ENCODE measurements at places on chromosomes 1 and 21.

DNA sequence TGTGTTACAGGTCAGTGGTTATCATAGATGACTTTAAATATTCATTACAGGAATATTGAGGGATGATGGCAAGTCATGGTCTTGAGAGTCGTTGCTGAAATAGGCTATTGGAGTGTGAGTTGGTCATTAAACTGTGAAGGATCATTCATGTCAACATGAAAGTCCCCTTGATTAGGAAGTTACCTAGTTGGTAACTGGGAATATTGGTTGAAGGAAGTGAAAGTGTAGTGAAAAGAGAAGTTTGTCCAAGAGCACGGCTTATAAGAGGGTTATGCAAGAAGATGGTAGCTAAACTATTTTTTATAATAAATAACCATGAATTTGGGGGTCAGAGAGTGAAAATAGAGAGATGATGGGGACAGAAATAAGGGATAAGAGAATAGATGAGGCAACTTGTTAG lies 16.9 kb downstream of the CRB1 start:
- no peak for DNase-seq

- no peak for DNase-seq
Measured at GRCh38 chr21:36478207-36478701, 1.7 kb downstream of the CLDN14 start.

DNA sequence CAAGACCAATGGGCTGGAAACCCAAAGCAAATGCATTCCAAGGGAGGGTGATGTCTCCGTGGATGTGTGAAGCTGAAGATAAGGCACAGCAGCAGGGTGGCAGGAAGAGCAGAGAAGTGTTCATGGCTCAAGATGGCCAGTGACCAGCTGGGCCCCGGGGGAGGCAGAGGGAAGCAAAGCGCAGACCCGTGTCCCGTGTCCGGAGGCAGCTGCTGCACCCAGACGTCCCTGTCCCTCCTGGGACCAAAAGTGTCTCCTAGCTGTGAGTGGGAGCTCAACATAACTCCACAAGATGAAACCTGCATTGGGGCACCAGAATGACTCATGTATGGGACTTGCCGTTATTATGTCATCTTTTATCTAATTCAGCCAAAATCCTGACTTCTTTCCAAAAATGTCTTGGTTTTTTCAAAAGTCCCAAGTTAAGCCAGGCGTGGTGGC lies 118.2 kb downstream of the RIPK4 start:
- DNase-seq = no peak

- no peak for DNase-seq
Measured at GRCh38 chr1:45326627-45327623, at the start of gene HPDL. HPDL (plus strand) TSS chr1:45326895; CDS start chr1:45327149, 254 bp downstream.

DNA sequence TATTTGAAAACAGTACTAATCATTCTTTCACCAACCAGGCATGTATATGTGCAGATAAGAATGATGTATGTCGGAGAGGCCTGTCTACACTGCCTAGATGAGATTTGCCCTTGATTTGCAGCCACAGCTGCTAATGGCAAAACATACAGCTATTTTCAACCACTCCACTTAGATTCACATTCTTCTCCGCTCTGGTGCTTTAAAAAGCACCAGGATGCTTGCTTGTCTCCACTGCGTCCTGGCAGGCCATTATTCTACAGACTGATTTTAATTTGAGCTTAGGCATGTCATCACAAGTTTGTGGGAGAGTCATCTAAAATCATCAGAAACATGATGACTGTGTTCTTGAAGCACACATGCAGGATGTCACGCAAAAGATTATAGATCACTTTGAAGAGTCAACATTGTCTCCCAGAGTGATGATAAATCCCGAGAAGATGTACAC lies 119.0 kb upstream of the NRIP1 start:
- DNase-seq = no peak

DNA sequence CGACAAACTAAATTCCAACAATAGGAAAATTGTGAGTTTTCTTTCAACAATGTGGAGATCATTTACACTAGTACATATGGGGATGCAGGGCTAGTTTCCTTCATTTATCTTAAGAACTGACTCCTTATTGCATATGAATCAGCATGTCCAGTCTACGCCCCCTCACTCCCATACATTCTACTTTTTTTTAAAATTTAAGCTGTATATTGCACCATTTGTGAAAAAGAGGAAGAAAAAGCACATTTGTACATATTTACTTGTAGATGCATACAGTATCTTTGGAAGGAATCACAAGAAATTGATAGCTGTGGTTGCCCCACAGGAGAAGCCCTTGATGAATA lies 15.9 kb downstream of the VPS26C start:
- no peak for DNase-seq

GRCh38 chr1:119139403-119139802 lies 1.1 kb downstream of the WARS2 start:
- DNase-seq = no peak

- DNase-seq = no peak
Measured at GRCh38 chr1:116951200-116951935, 41.7 kb downstream of the PTGFRN start.

GRCh38 chr1:104189207-104189606 lies 439.5 kb downstream of the AMY1C start:
- no peak for DNase-seq

GRCh38 chr1:17192394-17193221 lies 12.3 kb upstream of the PADI1 start:
- no peak for DNase-seq

DNA sequence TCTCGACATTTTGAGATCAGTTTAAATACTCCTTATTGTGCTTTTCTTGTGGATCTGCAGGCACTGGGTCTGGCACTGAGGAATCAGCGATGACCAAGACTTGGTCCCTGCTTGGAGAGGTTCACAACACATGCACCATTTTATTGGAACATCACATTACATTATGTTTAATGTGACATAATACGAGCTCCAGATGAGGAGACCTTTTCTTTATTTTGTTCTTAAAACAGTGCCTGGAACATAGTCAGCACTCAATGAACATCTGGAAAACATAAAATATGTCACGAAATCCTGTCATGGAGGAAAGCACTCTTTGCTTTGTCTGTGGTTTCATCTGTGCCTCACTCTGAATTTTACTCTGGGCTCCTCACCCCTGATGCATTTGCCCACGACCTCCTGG lies 110.7 kb downstream of the ST6GALNAC3 start:
- DNase-seq = no peak

DNA sequence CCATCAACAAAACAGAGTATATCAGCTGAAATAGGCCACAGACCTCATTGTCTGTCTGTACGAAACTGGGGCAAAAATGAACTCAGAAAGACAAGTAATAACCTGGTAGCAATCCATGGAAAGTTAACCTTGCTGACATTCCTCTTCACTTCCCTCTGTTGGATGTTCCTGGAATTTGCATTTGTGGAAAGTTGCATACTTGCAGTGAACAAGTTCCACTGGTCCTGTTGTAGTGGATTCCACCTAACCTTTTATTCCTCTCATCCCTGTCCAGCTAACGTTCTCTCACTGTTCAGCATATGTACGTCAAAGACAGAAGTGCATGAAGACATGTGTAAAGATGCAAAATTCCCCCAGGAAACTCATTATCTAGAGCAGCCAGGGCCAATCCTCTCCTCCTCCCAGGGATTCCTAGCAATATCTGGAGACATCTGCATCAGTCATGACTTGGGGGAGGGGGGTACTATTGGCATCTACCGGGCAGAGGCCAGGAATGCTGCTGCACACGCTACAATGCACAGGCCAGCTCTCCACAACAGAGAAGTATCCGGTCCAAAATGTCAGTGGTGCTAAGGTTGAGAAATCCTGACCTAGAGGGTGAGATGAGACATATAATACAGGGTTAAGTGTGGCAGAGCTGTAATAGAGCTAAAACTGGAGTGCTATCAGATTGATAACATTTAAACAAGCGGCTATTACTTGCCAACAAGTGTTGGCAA lies 8.2 kb downstream of the LPAR3 start:
- no peak for DNase-seq

DNA sequence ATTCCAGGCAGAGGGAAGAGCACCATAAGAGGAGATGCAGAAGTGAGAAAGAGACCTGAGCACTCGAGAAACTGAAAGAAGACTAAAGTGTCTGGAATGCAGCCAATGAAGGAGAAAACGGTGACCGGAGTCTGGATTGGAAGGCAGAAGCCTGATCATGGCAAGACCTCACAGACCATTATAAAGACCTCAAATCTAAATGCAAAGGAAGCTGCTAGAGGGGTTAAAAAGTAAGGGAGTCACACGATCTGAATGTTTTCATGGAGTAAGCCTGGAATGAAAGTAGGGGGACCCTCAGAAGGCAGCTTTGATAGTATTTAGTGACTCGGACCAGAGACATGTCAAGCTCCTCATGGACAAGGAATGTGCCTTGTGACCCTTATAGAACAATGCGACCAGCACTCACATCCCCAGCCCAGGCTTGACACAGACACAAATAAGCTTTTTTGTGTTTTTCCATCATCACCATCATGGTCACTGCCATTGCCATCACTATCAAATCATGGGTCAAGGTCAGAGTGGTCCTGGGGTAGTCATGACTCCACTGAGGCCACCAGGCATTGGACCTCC lies 183.6 kb downstream of the SEC16B start:
- no peak for DNase-seq

DNA sequence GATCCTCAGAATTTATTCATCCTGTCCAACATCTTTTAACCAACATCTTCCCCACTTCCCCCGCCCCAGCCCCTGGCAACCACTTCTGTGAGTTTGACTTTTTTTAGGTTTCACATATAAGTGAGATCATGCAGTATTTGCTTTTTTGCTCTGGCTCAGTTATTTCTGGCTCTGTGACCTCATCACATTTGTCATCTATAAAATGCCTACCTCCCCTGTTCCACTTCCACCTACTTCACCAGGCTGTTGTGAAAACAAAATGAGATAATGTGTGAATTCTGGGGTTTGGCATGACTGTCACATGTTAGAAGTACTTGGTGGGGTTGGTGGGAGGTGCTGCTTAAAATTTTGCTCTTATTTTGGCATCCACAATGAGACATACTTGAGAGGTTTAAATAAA lies 18.4 kb downstream of the HHAT start:
- DNase-seq = no peak

DNA sequence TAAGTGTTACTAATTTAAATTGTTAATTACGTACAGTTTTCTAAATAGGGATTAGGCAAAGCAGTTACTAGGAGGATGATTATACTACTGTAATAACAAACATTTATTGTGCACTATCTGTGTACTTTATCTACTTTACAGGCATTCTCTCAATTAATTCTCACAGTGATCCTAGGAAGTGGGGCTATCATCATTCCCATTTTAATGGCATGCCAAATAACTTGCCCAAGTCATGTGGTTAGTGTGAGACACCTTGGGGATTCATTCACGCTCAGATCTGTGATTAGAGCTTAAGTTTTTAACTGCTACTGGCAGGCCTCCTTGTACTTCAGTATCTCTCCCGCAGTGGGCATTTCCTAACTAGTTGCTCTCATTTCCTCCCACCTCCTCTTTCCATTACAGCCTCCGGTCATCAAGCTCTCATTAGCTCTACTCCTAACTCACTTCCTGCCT lies 11.5 kb downstream of the PHLDA3 start:
- no peak for DNase-seq

DNA sequence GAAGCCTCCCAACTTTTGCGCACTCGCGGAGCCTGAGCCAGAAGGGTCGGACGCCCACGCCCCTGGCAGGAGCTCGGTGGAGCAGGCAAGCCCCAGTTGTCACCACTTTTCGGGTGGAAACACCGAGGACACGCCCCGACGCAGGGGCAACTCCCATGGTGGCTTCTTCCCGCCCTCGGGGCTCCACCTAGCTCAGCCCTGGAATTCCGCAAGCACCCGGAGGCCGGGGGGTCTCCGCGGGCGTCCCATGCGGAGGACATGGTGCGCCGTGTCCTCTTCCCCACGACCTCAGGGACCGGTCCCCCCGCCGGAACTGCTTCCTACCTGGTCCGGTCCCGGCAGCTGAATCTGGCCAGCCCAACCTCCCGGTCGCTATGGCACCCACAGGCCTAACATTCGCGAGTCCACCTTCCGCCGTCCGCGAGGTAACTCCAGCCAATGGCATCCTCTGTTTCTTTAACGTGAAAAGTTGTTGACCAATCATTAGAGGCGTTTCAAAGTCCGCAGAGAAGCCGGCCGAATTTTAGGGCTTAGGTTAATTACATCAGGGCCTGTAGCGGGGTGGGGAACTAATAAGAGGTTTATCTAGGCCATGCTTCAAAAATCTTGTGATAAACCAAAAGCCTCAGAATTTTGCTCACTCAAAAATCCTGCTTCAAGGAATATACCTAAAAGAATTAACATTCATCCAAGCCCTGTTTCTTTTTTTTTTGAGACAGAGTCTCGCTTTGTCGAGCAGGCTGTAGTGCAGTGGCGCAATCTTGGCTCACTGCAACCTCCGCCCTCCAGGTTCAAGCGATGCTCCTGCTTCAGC lies at the start of gene STPG1:
Gene STPG1 (minus strand): TSS at position 433 of the 814 bp plus-strand sequence. CDS start 12,394 bp downstream, outside the sequence.
- peak; percentile 90 for DNase-seq

- peak; percentile 84 for DNase-seq
Measured at GRCh38 chr1:201468844-201469644, at the start of gene PHLDA3. PHLDA3 (minus strand) TSS chr1:201469188; CDS start chr1:201468786, 402 bp downstream.

DNA sequence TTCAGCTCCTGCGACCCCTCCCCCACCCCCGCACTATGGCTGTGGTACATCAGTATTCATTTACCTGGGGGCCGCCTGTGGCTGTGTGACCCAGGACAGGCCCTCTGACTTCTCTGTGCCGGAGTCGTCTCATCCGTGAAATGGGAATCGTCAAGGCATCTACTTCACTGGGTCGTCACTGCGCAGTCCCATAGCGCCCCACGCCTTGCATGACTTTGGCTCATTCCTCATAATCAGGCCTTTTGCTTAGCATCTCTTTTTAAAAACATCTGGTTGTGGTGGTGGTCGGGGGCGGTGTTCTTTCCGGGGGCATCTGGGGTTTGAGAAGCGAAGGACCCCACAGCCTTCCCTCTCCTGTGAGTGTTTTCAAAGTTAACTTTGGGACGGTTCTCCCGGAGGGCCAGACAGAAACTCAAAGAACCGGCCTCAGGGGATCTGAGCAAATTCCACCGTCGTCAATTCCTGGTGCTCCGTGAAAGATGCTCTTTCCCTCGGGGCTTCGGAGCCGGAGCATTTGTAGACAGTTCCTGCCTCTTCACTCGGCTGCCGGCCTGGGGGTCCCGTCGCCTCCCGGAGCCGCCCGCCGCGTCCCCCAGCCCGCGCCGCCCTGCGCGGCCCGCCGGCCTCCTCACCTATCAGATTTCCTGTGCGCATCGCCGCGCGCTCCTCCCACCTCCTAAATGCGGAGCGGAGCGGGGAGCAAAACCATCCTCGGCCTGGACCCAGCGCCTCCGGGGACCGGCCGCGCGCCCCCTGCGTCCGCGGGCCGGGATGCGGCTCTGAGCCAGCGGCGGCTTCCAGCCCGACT lies at the start of gene B3GALT5:
Gene B3GALT5 (plus strand): TSS at position 708 of the 808 bp plus-strand sequence. CDS start 47,620 bp downstream, outside the sequence.
- DNase-seq = peak; percentile 54

- DNase-seq = no peak
Measured at GRCh38 chr1:243346016-243346415, 90.2 kb downstream of the SDCCAG8 start.

- DNase-seq = no peak
Measured at GRCh38 chr1:179798864-179799516, 55.9 kb downstream of the FAM163A start.

- no peak for DNase-seq
Measured at GRCh38 chr21:43012596-43012995, 38.2 kb downstream of the PKNOX1 start.

- no peak for DNase-seq
Measured at GRCh38 chr1:31681415-31681814, 22.4 kb downstream of the COL16A1 start.

- DNase-seq = no peak
Measured at GRCh38 chr1:219083631-219084030, 90.0 kb upstream of the LYPLAL1 start.

Measured in HEK293T (cell line).